ENCODE measurements at places on chromosomes 6 and 20. TPM values are rescaled to one million over a fixed set of nuclear protein-coding genes. Genes with fewer than 3 reads are reported as not detected.

GRCh38 chr20:37901240-37901639, 1.7 kb upstream of the VSTM2L start:
- no peak for DNase-seq

GRCh38 chr20:5410470-5410869, 93.7 kb upstream of the PROKR2 start:
- no peak for DNase-seq

The ZNF334 gene
- polyA plus RNA-seq: 56.4 TPM

The SYCP2 gene
- 10.7 TPM for polyA plus RNA-seq

Measured in left kidney (tissue), 8 donors.